ENCODE measurements at places on chromosomes 5 and 9. TPM values are rescaled to one million over a fixed set of nuclear protein-coding genes. Genes with fewer than 3 reads are reported as not detected.

The GGTA1 gene
- not detected for total RNA-seq

DNA sequence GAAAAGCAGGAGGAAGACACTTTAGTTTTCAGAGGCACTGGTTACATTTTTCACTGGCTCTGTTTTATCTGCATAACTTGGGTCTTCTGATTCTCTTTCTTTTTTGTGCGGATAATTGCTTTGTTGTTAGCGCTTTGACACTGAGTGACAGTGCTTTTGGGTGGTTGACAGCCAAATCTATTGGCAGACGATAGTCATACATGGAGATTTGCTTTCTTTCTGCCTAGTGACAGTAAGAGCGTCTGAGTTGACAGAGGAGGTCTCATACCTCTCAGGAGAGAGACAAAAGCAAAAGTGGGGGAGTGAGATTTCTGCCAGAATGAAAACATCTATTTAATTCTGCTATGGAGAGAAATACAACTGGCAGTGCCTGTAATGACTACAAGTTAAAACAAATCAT, 2278.0 kb upstream of the WWC1 start:
- H3K4me3 ChIP-seq = no peak overlapping the region
- H3K27me3 ChIP-seq = no peaks in the 10 kb centered on the region
- H3K36me3 ChIP-seq = no peaks in the 10 kb centered on the region
- DNase-seq = no peak

The CCDC192 gene
- not detected for total RNA-seq

DNA sequence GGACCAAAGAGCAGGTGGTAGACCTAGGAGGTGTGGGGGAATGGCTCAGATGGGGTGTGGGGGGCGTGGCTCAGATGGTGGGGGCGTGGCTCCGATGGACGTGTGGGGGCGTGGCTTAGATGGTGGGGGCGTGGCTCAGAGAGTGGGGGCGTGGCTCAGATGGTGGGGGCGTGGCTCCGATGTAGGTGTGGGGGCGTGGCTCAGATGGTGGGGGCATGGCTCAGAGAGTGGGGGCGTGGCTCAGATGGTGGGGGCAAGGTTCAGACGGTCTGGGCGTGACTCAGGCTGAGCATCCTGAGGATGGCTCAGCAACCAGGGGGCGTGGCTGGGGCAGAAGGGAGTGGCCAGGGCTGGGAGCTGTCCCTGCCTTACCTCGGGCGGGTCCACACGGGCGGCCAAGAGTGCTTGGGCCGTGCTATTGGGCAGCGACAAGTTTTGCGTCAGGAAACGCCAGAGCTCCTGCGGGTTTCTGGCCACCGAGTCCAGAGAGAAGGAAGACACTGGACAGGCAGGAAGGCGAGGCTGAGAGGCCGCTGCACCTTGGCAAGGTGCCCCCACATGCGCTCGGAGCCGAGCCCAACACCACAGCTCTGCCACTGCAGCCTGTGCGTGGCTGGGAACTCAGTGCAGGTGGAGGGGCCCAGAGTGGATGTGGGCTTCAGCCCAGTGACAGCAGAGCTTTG, 5.9 kb downstream of the ABCA2 start:
- no peak overlapping the region for H3K27ac ChIP-seq
- no peaks in the 10 kb centered on the region for H3K36me3 ChIP-seq

GRCh38 chr5:33852319-33852718, 39.5 kb downstream of the ADAMTS12 start:
- no peak overlapping the region for H3K4me3 ChIP-seq
- H3K27ac ChIP-seq = no peak overlapping the region
- no peaks in the 10 kb centered on the region for H3K36me3 ChIP-seq
- H3K4me1 ChIP-seq = peaks cover 3% of the 10 kb centered on the region

- H3K4me3 ChIP-seq = no peak overlapping the region
- no peak overlapping the region for H3K27ac ChIP-seq
- no peak for DNase-seq
Observed at GRCh38 chr9:134936346-134937163, 18.8 kb upstream of the FCN1 start.

The FAT2 gene
- total RNA-seq = 0.02 TPM
